Stimulated activated CD4-positive, alpha-beta T cell treated with anti-CD3 and anti-CD28 coated beads, TNF-alpha, amount 100 ng/mL, for 48 hours (primary cell): ENCODE measurements at places on chromosomes 1 and 21.
A peak's percentile ranks its signal among the peaks of the same experiment; 100 is the strongest.

- no peak for DNase-seq
Observed at GRCh38 chr1:246450611-246451251, 56.3 kb downstream of the SMYD3 start.

DNA sequence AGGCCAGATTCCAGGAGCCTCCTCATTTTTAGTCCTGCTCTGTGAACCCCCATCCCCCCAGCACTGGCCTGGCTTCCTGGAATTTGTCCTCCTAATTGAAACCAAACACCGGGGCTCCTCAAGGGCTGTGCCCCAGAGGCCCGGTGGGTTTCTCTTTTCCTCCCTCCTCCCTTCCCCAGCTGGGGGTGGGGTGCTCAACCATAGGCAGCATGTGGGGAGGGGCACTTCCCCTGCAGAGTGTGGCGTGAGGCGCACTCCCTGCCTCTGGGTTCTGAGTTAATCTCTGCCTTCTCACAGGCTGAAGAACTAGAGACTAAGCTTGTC, 67.5 kb upstream of the ACOT11 start:
- DNase-seq: no peak

DNA sequence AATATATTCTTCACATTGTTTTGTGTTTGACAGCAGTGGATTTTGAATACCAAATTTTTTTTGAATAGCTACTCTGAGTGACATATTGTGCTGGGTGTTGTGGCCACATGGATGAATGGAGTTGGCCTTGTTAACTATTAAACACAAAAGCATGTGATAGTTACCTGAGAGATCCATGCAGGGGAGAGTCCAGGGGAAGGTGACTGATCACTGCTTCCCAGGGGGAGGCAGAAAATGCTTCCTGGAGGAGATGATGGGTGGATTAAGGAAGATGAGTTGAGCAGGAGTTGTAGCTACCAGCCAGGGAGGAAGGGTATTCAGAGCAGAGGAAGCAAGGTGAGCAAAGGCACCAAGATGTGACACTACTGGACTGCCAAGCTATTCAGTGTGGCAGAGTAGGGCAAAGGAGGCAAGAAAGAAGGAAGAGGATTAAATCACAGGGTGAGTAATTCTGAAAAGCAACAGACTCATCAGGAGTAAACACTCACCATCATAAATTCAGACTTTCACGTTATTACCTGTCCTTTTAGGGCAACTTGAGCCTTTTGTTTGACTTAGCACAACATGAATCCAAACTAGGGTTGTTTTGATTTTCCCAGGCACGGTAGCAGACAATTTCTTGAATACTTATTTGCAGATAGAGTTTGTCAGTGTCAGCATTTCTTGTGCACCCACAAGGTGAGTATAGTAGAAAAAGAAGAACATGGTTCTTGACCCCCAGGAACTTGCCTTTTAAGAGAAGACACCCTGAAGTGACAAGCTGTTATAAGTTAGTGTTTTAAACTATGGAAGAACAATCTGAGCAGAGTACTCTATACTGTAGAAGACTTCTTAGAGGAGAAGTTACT, 4.2 kb downstream of the CD46 start:
- DNase-seq: no peak

GRCh38 chr1:231324660-231325059, 13.0 kb downstream of the EXOC8 start:
- DNase-seq: no peak

DNA sequence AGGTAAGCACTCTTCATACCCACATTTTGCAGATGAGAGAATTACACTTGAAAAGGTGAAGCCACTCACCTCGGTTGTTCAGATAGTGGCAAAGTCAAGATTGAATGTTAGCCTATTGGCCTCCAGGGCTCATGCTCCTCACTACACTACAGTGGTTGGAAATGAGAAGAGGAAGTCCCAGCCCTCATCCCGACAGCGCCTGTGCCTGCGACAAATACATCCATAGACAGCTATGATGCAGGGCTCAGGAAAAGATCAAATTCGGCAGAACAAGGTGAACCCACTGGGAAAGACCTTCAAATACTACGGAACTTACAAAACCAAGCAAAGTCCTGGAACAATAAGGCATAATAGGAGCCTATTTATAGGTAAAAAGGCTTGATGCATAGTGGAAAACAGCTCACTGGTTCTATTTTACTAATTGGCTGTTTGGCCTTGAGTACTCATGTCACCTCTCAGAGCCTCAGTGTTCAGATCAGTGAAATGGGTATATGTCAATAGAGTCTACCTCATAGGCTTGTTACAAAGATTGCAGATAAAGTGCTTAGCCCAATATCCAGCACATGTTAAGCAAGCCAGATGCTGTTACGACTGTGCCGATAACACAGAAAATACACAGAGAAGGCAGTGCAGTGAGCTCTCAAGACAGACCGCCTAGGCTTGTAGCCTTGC, 3.5 kb downstream of the SPOCD1 start:
- no peak for DNase-seq

GRCh38 chr1:160400223-160400645, at the start of gene VANGL2:
Gene VANGL2 (plus strand): TSS chr1:160400564. CDS start chr1:160415838, 15,274 bp downstream.
- peak; percentile 38 for DNase-seq

- no peak for DNase-seq
Observed at GRCh38 chr1:226958300-226958699, 18.2 kb downstream of the COQ8A start.

- no peak for DNase-seq
Observed at GRCh38 chr1:205455581-205456382, at the start of gene BLACAT1. Gene BLACAT1 (minus strand): TSS chr1:205456045.

GRCh38 chr1:180066150-180066549, 88.5 kb upstream of the QSOX1 start:
- DNase-seq: no peak

- DNase-seq: no peak
Observed at GRCh38 chr1:243693800-243694199, 156.2 kb downstream of the AKT3 start.

- no peak for DNase-seq
Observed at GRCh38 chr1:171898941-171899340, 57.6 kb downstream of the DNM3 start.

GRCh38 chr1:3431266-3431665, 23.2 kb upstream of the ARHGEF16 start:
- DNase-seq: no peak

DNA sequence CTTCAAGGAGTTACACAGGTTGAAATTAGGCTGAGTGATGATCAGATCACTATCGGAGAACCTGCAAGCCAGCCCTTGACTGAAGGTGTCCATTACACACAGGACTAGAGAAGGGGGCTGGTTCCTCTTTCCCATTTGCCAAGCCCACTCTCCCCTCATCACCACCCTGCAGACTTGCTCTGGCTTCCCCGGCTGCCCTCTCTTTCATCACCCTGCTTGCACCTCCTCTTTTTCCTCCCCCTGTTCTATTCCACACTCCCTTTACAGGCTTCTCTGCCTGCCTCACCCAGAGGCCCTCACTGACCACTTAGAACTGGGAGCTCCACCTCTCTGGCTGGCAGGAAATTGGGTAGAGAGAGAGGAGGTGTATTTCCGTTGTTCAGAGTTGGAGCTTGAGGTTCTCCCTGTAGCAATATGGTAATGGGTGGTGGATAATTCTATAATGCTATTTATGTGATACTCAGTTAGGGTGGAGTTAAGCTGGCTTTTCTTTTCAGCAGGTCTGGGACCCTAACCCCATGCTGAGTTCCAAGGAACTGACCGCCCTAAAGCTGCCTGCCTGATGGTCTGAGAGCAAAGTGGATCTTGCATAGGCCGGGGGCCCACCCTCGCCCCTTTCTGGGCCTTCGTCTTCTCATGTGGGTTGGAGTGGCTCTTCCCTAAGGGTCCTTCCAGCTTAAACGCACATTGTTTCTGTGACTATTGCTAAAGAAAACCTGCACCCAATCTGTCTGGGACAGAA, 111.8 kb upstream of the ADAR start:
- DNase-seq: no peak

DNA sequence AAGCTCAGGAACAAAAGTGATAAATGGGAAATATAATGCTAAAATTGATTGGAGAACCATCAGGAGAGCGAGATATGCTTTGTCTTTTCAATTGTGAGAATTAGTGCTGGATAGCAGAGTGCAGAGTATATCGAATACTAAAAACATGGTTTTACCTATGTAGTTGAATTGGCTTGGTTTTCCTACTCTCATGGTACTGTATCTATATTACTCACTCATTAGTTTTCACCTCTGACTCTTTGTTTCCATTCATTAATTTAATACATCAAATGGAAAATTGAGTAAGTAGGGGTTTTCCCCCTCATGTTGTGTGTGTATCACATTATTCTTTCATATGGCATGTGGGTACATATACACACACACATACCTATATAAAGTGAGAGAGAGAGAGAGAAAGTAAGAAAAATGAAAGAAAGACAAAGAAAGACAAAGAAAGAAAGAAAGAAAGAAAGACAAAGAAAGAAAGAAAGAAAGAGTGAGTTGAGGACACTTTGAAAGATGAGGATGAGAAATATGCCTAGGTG, 1574.5 kb downstream of the MRPL39 start:
- DNase-seq: no peak

GRCh38 chr1:15272009-15272781, 25.2 kb downstream of the FHAD1 start:
- DNase-seq: no peak

GRCh38 chr1:201543871-201544642, 5.1 kb downstream of the NAV1 start:
- DNase-seq: no peak

- no peak for DNase-seq
Observed at GRCh38 chr1:210321131-210321530, 7.6 kb upstream of the HHAT start.

DNA sequence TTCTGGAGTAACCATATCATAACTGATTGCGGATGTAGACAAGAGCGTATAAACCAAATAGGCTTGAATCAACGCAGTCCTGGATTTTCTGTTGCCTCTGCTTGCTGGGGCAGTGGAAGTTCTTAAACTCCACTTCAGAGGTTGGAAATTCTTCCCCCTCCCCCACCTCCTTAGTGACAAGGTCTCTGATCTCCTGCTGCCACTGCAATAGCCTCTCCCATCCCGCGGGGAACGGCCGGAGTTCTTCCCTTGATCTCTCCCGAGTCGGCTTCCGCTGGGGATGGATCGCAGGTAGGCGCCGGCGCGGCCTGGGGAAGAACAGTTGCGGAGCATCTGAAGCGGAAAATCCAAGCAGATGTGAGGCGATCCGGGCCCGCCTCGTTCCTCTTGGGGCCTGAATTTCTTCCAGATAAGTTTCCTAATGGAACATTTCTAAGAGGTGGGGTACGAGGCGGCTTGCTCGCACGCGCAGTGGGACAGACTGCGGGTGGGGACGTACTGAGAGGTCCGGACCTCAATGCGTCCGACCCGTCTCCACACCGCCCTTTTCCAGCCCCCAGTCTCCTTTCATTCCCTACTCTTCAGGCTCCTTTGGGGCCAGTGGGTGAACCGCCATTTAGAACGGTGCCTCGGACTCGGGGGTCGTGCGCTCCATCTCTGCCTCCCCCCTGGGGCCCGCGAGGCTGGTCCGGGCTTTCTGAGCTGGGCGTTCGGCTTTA, 3.1 kb upstream of the SIM2 start:
- no peak for DNase-seq

- no peak for DNase-seq
Observed at GRCh38 chr1:87437663-87438295, 109.1 kb downstream of the LMO4 start.

GRCh38 chr1:198672124-198672523, 33.3 kb downstream of the PTPRC start:
- DNase-seq: no peak

DNA sequence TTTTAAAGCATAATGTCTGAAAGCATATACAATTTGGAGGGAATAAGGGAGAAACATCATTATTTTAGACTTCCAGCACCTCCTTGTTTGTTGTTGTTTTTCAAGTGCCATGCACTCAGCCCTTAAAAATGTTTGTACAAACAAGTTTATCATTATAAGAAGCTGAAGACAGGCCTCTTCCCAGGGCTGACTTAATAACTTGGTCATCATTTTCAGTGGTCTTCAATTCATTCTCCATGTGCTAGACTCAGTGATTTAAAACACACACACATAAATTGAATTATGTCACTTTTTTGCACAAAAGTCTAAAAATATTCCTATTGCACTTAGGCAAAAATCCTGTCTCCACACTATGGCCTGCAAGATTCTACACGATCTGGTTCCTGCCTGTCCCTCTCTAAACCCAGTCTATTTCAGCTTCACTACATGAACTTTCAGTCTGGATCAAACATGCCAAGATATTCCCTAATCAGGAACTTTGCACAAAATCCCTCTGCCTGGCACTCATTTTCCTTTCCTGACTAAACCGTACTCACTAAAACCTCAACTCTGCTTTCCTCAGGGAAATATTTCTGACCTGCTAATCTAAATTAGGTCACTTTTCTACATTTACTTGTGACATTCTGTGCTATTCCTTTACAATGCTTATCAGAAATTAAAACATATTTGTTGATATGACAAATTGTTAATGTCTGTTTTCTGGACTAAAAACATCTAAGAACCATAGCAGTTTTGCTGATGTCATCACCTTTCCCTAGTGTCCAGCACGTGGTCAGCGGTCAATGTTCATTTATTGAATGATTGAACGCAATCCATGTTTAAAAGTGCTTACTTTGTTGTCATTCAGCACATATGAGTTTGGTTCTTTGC, 14.8 kb upstream of the GBP5 start:
- DNase-seq: no peak

GRCh38 chr1:61207416-61207815, 125.1 kb downstream of the NFIA start:
- DNase-seq: no peak

DNA sequence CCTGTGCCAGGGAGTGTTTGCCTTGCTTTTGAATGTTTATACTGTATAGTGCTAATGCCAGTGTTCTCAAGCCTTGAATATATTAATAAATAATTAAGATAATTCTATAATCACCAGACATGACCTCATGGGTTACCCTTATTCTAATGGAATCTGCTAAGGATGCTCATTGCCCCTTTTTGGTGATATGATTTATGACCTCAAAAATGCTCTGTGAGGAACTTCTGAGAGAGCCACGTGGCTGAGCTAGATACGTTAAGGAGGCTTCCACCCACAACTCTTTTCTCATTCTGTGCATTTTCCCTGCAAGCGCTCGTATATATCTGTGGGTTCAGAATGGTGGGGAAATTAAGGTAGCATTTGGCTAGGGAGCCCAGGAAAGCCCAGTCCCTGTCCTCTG, 19.6 kb upstream of the SLC30A1 start:
- no peak for DNase-seq

- no peak for DNase-seq
Observed at GRCh38 chr21:14880922-14881321, 183.9 kb downstream of the NRIP1 start.

DNA sequence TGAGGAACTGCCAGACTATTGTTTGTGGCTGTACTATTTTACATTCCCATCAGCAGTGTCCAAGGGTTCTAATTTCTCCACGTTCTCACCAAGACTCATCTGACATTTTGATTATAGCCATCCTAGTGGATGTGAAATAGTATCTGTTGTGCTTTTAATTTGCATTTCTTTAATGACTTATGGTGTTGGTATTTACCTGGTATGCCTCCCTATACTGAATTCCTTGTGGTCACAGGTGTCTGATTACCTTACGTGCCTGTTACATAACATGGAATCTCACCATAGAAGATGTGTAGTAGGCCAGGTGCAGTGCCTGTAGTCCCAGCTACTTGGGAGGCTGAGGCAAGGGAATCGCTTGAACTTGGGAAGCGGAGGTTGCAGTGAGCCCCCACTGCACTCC, 13.5 kb downstream of the ZYG11A start:
- DNase-seq: no peak

- no peak for DNase-seq
Observed at GRCh38 chr1:61368876-61369275, 286.5 kb downstream of the NFIA start.

GRCh38 chr1:96710708-96711477, 10.7 kb upstream of the PTBP2 start:
- DNase-seq: no peak

GRCh38 chr1:246773213-246773641, 49.0 kb downstream of the SCCPDH start:
- DNase-seq: no peak

- DNase-seq: no peak
Observed at GRCh38 chr1:228513236-228513900, 26.2 kb downstream of the RNF187 start.
